Eye (tissue), 1 donor: ENCODE measurements at places on chromosomes 12 and 14.

GRCh38 chr12:53427905-53428594 is 4.4 kb downstream of the AMHR2 start:
- no peak for DNase-seq

- no peak for DNase-seq
Measured at GRCh38 chr12:127501916-127502315, 765.1 kb upstream of the TMEM132C start.

- DNase-seq: no peak
Measured at GRCh38 chr14:51869411-51870100, 9.1 kb downstream of the GNG2 start.

- DNase-seq: no peak
Measured at GRCh38 chr14:47200740-47201139, 474.7 kb downstream of the MDGA2 start.

DNA sequence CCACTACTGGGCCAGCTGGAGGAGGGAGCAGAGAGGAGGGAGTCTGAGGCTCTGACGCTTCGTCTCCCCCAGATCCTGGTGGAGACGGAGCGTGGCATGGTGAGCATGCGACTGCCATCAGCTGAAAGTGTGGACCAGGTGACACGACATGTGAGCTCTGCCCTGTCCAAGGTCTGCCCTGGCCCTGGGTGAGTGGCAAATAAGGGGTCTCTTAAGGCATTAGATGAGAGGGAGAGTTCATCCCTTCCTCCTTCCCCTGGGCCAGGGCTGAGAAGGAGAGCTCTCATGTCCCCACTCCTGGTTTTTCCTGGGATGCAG is 2.5 kb downstream of the CARMIL3 start:
- no peak for DNase-seq

GRCh38 chr12:58629376-58629775 is 290.9 kb downstream of the LRIG3 start:
- no peak for DNase-seq

DNA sequence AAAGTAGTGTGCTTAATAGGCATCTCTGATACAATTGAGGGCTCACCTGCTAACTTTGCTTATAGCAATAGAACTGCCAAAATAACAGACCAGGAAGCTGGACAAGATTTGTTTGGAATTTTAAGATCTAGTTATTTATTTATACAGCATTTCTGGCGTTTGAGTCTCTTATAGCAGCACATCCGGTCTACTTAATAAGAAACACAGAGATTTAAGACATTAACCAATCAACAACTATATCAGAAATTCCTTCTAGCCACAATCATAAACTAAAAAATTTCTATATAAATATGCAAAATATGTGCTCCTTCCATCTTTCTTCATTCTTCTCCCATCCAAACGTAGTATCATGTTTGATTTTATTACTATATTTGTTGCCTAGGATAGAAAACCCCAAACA is 2.6 kb downstream of the RTN1 start:
- no peak for DNase-seq

DNA sequence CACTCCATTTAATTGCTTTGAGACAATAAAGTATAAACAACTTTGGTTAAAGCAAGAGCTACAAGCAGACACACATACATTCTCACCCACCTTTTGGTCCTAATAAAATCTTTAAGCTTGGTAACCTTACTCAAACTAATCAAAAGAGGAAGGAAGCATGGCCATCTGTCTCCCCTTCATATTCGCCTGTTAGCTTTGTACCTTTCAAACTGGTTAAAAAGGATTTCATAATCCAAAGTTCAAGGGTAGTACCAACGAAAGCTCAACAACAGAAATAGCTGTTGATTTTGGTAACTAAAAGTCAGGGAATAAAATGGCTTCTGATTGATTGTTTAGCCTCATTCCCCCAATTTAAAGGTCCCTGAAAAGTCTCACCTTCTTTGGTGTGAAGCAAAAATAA is 456.9 kb downstream of the BCAT1 start:
- DNase-seq: no peak

DNA sequence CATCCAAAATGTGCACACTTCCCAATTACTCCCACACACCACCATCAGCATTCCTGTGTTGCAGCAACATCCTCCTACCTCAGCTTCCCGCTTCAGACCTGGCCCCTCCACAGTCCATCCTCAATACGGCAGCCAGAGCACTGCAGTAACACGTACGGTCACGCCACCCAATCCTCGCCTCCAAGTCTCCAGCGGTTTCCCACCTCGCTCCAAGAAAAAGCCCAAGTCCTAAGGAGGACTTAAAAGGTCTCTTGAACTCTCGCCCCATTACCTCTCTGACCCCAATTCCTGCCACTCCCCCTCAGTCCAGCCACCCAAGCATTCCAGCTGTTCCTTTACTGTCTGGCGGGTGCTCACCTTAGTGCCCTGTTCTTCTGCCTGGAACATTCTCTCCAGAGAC is 12.0 kb downstream of the FBXO21 start:
- no peak for DNase-seq

DNA sequence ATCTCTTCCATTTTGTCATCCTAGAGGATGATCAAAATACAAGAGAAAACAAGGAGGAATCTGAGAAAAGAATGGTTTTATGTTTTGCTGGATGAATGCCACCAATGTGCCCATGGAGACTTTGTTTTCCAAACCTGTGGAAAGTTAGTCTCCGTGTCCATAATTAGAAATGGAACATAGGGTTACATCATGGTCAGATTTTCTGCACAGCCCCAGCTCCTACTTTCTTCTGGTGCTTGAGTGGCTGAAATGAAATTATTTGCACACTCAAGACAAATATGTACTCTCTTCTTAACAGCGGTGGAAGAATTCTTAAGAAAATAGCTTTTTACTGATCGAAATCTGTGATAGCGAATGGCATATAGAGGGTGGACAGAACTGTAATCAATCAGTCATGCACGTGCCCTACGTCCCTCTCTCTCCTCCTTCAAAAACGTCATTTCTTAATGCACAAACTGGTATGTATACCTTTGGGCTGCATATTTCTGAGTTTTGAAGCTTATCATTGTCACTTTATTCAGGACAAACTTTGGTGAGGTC is 825.2 kb downstream of the AACS start:
- DNase-seq: no peak

- no peak for DNase-seq
Measured at GRCh38 chr12:122850695-122851350, 15.6 kb downstream of the HIP1R start.

DNA sequence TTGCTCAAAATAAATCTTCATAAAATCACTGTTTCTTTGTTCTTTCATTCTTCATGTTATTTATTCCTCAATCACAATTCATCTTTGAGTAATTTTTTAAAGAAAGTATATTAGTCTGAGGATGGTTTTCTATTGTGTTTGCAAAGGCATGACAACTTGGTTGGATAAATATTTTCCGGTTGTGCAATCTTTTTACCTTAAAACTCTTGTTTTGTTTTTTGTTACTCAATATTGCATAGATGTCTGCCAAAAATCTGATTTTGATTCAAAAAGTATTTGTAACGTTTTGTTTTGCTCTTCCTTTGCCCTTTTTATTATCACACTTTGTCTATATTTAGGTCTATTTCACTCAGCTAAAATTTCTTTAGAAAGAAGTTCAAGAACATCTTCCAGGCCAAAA is 86.2 kb upstream of the SYT1 start:
- DNase-seq: no peak

GRCh38 chr12:128772249-128772648 is 51.5 kb downstream of the SLC15A4 start:
- no peak for DNase-seq

DNA sequence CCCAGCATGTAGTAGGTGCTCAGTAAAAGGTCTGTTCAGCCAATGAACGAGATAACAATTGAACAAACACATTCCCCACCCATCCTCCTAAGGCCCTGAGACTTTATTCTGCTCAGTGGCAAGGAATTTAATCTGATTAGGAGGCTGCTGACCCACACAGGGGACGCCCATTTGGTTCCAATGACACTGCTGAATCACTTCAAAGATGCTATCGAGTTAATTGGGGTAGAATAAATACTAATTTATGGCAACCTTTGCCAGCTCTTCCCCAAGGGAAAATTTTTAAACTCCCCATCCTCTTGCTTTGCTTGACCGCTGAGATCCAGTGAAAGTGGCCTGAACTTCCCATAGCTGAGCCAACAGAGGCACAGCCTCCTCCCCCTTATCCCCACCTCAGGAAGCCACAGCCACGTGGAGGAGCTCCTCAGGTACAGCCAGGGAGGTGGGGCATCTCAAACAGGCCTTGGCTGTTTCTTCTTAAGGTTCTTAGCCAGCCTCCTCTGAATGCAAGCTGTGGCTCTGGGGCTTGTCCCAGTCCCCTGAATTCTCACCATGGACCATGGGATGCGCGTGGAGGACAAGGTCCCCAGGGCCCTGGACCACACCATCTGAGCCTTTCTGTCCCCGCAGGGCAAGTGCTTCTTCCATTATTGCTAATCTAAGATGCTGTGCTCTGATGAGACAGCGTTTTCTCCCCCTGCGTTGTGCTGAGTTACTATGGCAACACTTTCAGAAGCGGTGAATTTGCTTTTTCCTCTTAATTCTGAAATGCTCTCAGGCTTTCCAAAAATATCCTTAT is 26.7 kb downstream of the C14orf132 start:
- peak; percentile 68 for DNase-seq

DNA sequence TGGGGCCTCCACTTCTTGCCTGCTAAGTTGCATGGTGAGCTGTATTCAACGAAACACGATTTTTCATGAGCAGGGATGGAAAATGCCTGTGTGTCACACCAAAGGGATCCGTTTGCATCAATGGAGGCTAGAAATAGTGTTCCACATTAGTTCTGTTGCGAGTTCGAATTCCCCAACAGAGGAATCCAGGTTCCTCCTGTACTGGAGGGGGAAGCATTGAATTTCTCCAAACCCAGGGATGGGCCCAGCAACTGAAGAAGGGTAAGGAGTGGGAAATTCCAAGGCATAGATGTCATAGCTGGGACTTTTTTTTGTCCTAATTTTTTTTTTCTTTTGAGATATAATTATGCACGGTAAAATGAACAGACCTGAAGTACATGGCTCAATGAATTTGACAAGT is 336.2 kb downstream of the DPF3 start:
- DNase-seq: no peak

GRCh38 chr12:81542065-81543010 is 216.8 kb downstream of the PPFIA2 start:
- no peak for DNase-seq

GRCh38 chr12:19847294-19848059 is 408.2 kb downstream of the AEBP2 start:
- peak; percentile 39 for DNase-seq

DNA sequence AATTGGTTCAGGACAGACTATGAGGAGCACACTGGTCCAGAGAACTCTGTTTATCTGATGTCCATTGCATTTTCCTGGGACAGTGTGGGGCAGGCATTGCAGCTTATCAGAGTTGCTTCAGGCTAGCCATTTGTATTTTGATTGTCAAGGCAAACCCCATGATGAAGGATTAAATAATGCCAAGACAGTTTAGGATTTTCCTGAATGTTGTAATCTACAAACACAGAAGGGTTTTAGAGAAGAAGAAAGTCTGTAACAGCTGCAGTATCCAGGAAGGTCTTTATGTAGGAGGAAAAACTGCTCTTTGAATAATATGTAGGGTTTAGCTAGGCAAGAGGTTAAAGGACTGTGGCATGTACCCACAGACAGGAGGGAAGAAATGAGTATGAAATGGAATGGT is 32.2 kb upstream of the UNC79 start:
- no peak for DNase-seq

GRCh38 chr12:132530447-132530846 is 40.5 kb downstream of the FBRSL1 start:
- DNase-seq: peak; percentile 46

DNA sequence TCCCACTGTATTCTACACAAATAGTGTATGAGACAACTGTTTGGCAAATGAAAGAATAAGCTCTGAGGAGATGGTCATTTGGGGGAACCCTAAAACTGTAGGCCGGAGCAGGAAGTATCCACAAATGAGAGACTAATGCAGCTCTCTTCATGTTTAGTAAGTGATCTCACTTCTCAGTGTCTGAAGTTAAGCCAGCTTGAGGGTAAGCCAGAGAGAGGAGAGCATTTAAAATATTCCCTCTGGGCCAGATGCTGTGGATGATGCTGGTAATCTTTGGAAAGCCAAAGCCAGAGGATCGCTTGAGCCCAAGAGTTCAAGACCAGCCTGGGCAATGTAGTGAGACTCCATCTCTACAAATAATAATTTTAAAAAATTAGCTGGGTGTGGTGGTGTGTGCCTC is 130.6 kb upstream of the SINHCAF start:
- no peak for DNase-seq

DNA sequence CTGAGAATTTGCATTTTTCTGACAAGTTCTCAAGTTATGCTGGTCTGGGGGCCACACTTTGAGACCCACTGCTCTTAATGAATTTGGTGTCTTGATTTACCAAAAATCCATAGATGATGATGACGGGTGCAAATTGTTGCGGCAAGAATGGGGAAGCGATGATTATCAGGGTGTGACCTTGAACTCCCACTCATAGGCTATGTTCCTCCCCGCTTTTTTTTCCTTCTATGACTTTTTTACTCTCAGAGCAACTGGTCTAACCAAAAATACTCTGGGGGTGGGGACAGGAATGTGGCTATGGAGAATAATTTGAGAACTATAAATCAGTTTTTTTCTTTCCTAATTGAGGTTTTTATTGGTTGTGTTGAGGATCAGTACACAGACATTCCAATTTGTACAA is 83.6 kb downstream of the PPFIBP1 start:
- no peak for DNase-seq

GRCh38 chr12:10457760-10458159 is 4.6 kb upstream of the KLRC1 start:
- DNase-seq: no peak

- peak; percentile 86 for DNase-seq
Measured at GRCh38 chr12:96400631-96401075, 414 bp upstream of the CDK17 start.

DNA sequence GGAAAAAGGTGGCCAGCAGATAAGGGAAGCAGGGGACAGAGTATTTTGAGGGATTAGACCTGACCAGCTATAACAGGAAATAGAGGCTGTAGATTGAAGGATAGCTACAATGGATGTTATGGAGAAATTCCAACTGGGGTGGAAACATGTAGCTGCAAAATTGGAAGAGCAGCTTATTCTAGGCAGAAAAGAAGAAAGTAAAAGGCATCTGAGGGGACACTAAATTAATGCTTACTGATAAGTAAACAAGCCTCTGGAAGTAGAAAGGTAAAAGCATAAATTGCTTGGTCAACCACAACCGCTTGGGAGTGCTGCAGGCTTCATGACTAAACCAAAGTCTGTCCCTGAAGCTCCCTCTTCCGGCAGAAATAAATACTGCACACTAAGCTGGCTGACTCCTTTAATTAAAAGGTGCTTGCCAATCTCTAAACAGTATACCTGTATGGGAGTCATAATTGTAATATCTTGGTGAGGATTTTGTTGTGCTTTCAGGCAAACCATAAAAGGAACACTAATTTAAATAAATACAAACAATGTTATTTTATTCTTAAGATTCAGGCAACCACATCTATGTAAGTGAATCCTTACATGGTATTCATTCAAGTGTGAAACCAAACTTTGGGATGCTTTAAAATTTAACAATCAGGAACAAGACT is 7.7 kb downstream of the UBC start:
- peak; percentile 98 for DNase-seq

DNA sequence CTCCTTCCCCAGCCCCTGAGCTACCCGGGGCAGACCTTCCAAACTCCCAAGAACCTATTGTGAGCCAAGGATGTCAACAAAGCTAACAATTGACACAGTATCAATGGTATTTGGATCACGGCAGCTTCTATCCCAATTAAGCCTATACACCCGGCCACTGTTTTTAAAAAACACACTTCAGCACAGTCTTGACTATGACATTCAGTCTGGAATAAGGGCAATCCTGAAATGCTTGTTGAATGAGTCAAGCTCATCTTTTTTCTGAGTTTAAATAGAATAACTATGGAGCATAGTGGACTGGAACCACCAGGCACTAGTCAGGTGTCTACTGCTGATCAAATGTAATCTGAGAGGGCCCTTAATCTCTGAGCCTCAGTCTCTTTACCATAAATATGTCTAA is 5.7 kb downstream of the DENND5B start:
- no peak for DNase-seq
